ENCODE measurements at places on chromosomes 6 and 20.

GRCh38 chr6:31321005-31321707 is 35.8 kb downstream of the HLA-B start:
- DNase-seq = no peak

DNA sequence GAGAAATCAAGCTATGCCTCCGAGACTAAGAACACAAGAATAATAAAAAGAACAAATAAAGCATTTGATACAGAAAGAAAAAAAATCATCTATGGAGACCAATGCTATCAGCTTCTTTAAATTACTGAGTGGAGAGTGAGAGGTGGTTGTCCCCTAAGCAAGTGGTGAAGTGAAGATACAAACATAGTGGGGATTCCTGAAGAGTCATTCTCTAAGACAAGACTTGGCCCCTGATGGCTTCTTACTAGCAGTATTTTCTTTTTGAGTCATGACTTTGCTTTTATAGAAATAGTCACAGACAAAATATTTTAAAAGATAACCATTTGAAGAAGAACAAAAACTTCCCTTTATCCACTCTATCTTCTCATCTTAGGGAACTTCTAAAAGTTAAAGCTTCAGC is 261.4 kb upstream of the PRDM1 start:
- DNase-seq = no peak

GRCh38 chr6:37625591-37626374 is 71.9 kb downstream of the MDGA1 start:
- DNase-seq = no peak

DNA sequence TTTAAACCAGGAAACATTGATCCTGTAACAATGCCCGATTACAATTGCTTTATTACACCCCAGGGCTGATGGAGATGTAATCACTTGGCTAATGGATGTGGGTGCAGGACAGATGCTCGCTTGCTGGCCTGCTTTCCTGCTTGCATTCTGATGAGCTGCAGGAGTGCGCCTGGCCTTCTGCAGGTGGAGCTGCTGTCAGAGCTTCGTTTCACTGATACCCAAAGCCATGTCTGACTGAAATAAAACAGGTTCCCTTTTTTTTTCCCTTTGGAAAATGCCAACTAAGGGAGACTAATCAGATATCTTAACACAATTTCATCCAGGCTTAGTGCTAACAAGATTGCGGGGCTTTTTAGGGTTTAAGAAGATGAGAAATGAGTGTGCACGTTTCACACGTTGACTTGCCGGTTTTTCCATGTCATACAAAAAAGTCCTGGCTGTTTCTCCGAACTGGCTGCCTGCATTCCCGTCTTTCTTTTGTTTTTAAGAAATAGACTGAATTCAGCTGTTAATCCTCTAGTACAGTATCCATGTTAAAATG is 60.7 kb downstream of the VAPB start:
- no peak for DNase-seq

- DNase-seq = no peak
Observed at GRCh38 chr6:119985952-119986736, 636.6 kb upstream of the MAN1A1 start.
